ENCODE measurements at places on chromosomes 3 and 15.

DNA sequence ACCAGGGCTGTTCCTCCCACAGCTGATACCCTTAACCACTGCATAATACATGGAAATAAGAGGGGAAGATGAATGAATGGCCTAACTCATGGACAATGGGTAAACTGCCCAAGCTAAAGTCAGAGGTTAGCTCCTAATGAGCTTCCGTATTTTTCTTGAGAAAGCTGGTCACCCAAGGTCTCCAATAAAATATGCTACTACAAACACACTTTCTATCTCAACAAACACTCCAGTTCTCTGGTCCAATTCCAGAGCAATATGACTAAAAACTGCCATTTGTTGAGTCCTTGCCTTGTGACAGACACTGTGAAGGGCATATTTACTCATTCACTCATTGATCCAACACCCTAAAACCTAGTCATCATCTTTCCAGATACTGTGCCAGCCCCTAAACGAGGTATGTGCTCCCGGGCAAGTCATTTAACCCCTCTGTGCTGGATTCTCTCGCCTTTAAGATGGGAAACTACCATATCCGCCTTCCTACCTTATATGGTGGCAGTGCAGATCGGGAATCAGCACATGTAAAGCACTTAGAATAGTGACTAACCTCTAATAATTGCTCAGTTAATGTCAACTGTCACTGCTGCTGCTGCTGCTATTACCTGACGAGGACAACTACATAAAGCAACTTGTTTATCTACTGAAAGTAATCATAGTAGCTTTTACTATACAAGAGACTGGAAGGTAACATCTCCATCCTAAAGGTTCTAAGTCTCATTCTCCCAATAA lies 89.1 kb downstream of the XXYLT1 start:
- DNase-seq, result no peak

- DNase-seq, result no peak
Measured at GRCh38 chr3:95184038-95184437, 1121.2 kb downstream of the NSUN3 start.

DNA sequence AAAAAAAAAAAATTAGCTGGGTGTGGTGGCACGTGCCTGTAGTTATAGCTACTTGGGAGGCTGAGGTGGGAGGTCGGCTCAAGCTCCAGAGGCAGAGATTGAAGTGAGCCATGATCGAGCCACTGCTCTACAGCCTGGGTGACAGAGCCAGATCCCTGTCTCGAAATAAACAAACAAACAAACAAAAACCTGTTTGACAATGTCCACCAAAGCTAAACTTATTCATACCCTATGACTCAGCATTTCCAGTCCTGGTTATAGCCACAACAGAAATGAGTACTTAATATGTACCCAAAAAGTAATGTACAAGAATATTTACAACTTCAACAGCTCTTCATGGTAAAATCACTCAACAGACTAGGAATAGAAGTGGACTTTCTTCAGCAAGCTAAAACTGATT lies 31.1 kb downstream of the SERP1 start:
- DNase-seq, result no peak

GRCh38 chr3:49673121-49673714 lies 933 bp upstream of the APEH start:
- DNase-seq, result no peak

DNA sequence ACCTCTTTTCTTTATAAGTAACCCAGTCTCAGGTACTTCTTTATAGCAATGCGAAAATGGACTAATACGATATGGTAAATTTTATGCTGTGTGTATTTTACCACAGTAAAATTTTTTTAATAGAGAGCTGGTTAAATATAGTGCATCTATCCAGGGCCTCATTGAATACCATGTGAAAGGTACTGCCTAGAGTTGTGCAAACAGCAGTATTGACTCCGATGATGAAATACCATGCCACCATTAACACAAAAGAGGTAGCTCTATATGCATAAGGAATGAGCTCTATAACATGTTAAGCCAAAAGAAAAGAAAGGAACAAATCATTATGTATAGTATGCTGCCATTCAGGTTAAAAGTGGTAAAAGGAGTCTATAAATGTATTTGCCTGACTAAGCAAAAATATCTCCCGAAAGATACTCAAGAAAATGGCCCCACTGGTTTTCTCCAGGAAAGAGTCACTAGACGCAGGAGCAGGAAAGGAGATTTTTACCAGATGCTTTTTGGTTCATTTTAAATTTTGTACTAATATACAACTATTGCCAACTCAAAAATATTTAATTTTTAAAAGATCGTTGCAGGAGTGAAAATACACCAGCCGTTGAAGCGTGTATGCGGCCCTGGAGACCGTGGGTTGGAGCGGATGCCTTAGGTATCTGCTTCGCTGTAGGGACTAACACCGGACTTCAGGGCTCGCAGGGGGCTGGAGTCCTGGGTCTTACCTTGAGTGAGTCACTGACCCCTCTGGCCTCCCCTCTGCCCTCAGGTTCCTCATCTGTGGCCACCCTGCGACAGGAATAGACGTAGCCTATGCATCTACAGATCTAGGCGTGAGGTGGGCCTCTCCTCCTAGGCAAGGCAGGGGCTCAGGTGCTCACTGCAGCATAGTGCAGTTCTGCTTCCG lies 120.1 kb downstream of the CHSY1 start:
- DNase-seq, result no peak

GRCh38 chr15:36501063-36501678 lies 78.3 kb upstream of the CDIN1 start:
- no peak for DNase-seq

- DNase-seq, result no peak
Measured at GRCh38 chr15:48002767-48003166, 118.0 kb upstream of the SLC24A5 start.

GRCh38 chr3:79586232-79586631 lies 181.6 kb downstream of the ROBO1 start:
- DNase-seq, result no peak

GRCh38 chr3:183553334-183554026 lies 2.0 kb downstream of the KLHL6 start:
- DNase-seq, result no peak

DNA sequence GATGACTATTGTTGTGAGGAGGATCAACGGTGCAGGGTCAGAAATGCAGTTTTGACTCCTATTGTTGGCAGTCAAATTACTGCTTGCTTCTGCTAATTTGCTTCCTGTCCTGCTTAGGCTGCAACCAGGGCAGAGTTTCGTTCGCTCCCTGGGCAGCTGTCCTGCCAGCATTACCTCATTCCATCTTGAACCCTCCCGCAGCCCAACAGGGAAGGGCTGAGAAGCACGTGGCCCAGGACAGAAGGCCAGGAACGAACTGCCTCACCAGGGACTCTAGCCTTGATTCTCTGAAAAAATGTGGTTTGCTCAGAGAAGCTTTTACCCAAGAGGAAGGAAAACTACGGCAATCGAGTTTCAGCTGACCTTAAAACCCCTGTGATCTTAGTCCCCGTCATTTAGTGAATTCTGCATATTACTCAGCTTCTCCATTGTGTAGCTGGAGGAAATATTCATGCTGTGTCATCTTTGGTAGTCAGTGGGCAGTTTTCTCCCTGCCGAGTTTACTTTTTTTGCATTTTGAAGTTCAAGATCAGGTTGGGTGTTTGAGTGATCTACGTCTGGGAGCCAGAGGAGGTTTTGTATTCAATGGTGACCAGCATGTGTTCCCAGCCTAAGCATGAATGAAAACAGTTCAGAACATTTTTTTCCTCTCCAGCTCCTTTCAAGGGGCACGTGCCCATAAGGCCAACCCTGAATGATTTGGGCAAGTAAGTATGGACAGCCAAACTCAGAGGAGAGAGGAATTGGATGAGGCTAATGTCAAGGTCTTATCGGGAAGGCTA lies 23.0 kb downstream of the TLNRD1 start:
- no peak for DNase-seq

GRCh38 chr3:151276687-151277042 lies 1.7 kb downstream of the P2RY14 start:
- DNase-seq, result no peak

GRCh38 chr3:57972531-57973111 lies 35.6 kb upstream of the FLNB start:
- DNase-seq, result no peak

Measured in stimulated activated CD4-positive, alpha-beta T cell treated with anti-CD3 and anti-CD28 coated beads, Interleukin-15, amount 100 ng/mL, for 48 hours (primary cell).